Activated T-cell treated with anti-CD3 and anti-CD28 coated beads, Interleukin-2, amount 50 U/mL, for 72 hours (primary cell): ENCODE measurements at places on chromosomes 7 and 10. TPM values are rescaled to one million over a fixed set of nuclear protein-coding genes. Genes with fewer than 3 reads are reported as not detected.

- DNase-seq = no peak
Measured at GRCh38 chr7:19957664-19958063, 184.2 kb upstream of the TMEM196 start.

DNA sequence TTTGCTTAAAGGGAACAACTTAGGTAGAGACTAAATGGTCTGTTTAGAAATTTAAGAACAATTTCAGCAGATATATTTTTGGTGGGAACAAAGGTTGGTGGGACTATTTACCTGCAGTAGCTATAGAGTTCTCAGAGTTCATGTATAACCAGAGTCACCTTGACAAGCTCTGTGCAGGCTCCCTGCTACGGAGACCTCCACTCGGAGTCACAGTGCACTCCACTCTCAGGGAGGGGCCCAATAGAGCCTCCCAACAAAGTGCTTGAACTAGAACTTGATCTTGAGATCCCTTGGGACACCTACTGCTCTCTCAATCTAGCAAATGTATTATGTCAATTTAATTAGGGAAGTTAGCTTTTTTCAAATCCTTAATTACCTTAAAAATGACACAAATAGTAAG, 2.3 kb downstream of the MYPN start:
- no peak for DNase-seq

GRCh38 chr7:156791241-156791640, 101.7 kb downstream of the LMBR1 start:
- no peak for DNase-seq

GRCh38 chr7:87517136-87517815, 41.8 kb upstream of the ABCB4 start:
- DNase-seq = no peak

- no peak for DNase-seq
Measured at GRCh38 chr7:47181746-47182361, 400.1 kb downstream of the TNS3 start.

DNA sequence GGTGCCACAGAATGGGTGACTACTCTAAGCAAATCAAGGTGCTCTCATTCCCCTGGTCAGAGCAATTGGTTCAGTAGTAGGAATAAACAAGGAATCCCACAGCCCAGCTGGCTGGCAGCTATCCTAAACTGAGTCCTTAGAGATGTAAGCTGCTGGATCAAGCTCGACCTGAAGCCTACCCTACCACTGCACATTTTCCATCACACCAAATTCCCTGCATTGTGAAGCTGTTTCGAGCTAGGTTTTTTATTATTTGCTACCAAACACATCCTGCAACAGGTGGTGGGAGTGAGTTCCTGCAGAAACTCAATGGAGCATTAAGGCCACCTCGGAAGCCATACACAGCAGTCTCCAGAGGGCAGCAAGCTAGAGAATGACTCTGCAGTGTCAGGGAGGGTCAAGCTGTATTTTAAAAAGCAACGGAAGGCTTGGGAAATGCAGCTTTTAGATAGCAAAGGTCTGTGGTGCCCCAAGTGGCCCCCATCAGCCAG, 33.7 kb upstream of the TNRC18 start:
- no peak for DNase-seq

DNA sequence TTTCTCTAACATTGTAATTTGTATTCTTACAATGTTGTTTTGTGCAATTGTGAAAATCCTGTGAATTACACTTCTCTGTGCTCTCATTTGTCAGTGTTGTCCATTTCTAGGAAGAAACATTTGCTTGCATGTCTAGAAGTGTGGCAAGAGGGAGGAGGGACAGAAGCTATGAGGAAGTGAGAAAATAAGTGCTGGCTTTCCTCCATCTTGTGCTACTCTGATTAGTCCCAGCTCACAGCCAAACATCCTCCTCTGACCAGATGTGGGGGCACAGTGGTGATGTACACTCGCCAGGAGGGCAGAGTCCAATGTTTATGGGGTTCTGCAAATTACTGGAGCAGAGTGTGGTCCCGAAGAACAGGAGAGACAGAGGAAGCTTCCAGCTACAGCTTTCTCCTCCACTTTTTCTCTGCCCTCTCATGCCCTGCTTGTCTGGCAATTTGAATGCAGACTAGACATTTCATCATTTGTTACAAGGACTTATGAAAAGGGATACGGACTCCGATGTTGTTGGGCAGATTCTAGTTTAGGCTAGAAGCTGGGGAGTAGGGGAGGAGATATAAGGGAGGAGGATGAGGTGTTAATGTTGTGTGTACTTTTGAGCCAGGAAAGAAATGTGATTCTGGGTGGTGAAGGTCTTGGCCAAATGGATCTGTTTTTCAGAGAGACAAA, 131.0 kb upstream of the C1GALT1 start:
- DNase-seq = no peak

- DNase-seq = no peak
Measured at GRCh38 chr7:27575613-27576012, 87.1 kb downstream of the HIBADH start.

DNA sequence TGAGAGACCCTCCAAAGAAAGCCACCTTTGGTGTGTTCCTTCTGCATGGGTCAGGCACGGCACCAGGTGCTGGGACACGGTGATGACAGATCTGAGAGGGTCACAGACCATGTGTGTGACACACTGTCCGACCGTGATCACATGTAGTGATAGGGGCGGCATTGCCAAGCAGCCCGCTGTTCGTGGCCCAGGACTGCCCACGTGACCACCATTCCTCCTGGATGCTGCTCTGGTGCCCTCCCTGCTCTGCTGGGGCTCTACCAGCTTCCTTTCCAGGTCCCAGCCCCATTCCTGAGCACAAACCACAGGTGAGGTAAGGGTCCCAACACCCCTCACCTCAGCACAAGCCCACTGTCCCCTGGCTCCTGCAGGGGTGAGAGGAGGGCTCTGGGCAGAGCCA, 10.1 kb upstream of the SLC18A3 start:
- no peak for DNase-seq

GRCh38 chr7:5360971-5361370, 62.7 kb downstream of the TNRC18 start:
- DNase-seq = no peak

DNA sequence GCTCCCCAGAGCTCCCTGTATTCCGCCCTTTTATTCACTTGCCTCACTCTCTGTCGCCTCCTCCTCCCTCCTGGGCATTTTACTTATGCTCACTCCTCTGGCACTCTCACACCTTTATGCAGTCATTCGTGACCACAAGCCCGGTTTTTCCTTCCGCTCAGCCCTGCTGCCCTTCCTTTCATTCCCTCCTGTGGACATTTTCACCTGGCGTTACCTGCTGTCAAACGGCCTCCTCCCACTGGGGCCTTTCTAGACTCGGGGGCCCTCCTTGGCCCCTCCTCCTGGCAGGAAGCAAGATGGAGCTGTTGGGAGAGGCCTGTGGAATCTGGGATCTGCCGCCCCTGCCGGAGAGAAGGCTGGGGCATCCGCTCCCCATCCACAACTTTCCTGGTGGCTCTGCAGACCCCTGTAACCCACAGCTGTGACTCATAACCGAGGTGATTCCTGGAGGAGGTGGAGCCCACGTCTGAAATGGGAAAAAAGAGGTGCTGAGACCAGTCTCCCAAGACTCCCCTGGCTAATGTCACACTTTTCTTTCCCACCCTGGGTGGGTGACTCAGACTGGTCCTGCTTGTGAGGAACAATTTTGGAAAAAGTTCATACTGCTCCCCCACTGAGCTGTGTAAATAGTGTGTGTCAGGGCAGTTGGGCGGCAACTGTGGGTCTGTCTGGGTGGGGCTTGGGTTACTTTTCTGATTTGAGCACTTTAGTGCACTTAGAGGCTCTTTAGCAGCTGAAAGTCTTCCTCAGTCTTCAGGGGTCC, 1.2 kb downstream of the VCL start:
- DNase-seq = peak; percentile 8

DNA sequence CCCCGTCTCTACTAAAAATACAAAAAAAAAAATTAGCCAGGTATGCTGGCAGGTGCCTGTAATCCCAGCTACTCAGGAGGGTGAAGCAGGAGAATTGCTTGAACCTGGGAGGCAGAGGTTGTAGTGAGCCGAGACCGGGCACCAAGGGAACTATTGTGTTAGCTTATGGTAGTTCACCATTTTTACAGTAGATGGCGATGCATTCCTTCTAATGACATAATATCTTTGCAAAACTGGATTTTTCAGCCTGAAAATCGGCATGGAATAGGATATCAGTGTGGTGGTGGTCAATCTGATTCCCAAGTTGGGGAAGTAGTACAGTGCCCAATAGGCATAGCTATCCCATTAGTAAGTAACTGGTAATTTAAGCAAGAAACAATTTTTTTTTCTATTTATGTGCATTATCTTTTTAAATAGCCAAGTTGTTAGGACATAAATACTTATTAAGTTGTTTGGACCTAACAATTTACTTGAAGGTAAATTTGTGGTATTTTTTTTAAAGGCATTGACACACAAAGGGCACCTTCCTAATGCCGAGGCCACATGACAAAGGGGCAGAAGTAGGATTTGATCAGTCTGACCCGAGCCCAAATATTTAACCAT, 17.6 kb upstream of the IMPDH1 start:
- no peak for DNase-seq

DNA sequence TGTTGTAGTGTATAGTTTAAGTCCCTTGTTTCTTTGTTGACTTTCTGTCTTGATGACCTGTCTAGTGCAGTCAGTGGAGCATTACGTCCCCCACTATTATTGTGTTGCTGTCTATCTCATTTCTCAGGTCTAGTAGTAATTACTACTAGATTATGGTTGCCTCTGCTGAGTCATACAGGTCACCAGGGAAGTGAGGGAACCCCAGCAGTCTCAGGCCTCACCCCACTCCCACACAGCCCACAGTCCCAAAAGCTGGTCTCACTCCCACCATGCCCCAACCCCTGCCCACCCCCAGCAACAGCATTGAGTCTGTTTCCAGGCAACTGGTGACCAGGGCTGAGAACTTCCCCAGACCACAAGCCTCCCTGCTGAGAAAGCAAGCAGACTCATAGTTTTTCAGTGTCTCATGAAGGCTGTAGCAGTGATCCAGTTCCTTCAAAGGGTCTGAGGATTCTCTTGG, 88.0 kb downstream of the PLXDC2 start:
- no peak for DNase-seq

- no peak for DNase-seq
Measured at GRCh38 chr7:101125989-101126650, 784 bp upstream of the SERPINE1 start.

DNA sequence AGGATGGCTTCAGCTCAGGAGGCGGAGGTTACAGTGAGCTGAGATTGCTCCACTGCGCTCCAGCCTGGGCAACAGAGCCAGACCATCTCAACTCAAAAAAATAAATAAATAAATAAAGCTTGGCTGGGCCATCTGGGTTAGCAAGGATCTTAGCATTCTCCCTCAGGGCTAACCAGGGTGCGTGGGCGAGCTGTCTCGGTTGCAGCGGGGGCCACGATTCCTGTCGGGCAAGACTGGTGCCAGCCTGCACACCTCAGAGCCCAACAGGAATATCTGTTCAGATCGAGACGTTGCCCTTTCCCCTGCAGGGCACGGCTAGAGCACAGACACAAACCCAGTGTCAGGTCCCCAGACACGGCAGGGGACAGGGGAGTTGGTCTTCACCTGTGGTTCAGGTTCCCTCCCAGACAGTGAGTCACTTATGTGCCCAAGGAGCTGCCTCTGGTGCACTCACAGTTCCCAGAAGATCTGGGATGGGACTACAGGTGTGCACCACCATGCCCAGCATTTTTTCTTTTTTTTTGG, 75.5 kb upstream of the GTF2I start:
- no peak for DNase-seq

GRCh38 chr7:141359262-141359661, 191.9 kb upstream of the AGK start:
- no peak for DNase-seq

DNA sequence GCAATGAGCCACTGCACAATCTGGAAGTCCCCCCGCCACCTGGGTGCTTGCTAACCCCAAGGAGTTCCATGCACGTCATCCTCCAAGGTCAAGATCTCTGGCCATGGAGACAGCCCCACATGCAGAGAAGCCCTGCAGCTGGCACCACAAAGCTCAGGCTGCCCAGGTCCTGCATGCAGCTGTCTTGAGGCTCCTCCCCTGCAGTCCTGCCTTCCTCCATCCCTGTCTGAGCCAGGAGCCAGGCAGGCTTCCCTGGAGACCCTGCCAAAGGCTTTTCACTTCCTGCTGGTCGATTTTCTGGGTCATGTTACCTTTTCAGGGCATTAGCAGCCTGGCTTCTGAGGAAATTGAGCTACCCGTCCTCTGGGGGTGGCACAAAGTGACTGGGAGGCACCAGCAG, 12.5 kb upstream of the TMEM72 start:
- no peak for DNase-seq

DNA sequence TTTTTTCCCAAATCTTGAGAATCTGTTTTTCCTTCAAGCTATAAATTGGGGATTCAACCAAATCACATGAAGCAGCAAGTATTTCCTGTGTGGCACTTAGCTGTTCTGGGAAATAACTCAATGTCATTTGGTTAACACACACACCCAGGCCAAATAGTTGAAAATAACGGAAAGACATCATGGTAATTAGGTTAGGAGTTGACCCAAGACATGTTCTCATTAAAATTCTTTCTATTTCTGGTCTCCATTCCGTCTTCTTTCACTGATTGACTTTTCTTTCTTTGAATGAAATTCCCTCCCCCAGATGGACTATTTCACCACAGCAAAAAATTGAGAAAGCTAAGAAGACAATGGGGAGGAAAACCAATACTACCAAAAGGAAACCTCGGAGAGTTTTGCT, 30.5 kb downstream of the NRP1 start:
- DNase-seq = no peak

DNA sequence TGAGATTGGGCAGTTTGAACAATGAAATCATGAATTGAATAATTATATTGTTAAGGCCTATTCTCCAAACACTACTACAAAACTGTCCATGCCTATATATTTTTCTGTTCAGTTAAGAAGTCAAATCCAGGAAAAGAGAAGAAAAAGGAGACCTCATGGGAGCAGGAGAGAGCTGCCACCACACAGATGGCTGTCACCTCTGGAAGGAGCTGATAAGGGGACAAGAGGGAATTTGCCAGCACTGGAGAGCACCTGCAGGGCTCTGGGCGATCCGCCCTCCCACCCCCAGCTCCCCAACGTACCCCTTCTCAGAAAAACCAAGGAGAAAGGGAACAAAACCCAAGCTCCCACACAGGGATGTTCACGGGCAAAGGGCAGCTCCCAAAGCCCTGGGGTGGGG, 227.8 kb downstream of the TNS3 start:
- DNase-seq = no peak

OR2A42 gene
- total RNA-seq = not detected

POLR2J2 gene
- total RNA-seq = 23.4 TPM

GATA3 gene
- 50.2 TPM for total RNA-seq

CARD11 gene
- total RNA-seq = 114 TPM

CEP55 gene
- 46.6 TPM for total RNA-seq

CFAP43 gene
- total RNA-seq = 0.31 TPM

PTPRN2 gene
- 0.72 TPM for total RNA-seq

CFAP70 gene
- 0.95 TPM for total RNA-seq

TFPI2 gene
- 0.34 TPM for total RNA-seq

ENO4 gene
- total RNA-seq = not detected

SLC39A12 gene
- total RNA-seq = not detected
